ENCODE measurements at places on chromosomes 5 and 9. TPM values are rescaled to one million over a fixed set of nuclear protein-coding genes. Genes with fewer than 3 reads are reported as not detected.

DNA sequence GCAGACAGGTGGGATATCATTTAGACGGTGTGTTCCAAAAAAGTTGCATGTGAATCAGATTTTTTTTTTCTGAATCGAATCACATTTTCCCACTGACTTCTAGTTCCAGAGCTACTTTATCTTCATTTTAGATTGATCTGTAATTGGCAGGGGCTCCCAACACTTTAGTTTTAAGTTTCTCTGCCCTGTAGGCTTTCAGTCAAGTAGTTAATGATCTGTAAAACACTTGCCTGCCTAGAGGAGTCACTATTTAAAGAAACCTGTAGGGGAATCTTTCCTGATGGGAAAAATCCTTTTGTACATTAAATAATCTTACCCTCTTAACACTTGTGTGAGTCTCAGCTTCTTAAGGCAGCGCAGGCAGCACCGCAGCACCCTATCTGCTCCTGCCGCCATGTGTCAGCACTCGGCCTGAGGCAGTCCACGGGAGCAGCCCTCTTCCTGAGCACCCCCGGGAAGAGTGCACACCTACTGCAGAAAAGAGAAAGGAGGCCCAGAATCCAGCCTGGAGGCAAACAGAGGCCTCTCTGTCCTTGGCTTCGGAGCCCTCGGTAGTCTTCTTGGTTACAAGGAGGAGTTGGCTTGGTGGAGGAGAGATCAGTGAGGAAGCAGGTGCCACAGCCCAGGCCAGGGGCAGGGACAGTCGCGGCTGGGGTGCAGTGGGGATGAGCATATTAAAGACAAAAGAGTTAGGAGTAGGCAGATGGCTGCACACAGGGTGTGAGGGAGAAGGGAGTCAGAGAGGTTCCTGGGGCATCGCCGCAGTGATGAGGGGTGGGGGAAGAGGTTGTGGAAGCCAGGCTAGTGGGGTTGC, 209.3 kb downstream of the GAPVD1 start:
- no peak for DNase-seq

GRCh38 chr9:122236681-122237080, 7.9 kb upstream of the LHX6 start:
- DNase-seq, result no peak

DNA sequence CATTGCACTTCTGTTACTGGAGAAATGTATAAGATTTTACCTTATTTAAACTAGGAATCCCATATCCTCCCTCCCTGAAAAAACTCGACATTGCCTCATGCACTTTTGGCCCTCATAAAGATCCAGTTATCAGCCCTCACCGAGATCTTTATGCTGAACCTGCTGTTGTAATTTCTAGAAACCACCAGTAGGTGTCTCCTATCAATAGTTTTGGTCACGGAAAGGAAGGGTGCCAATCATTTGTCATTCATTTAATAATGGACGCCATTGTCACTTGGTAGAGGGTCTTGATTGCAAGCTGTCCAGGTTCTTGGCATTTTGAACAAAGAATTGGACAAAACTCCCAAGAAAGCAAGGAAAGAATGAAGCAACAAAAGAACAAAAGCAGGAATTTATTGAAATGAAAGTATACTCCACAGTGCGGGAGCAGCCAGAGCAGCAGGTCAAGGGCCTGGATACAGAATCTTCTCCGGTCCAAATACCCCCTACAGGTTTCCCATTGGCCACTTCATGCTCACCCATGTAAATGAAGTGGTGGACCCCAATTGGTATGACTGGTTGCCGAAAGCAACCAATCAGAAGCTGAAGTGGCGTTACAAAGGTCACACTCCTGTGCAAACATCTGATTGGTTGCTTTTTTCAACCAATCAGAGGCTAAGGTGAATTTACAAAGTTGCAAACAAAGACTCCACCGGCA, 524.3 kb downstream of the PSAT1 start:
- DNase-seq, result no peak

GRCh38 chr5:113652161-113652560, 138.7 kb downstream of the YTHDC2 start:
- DNase-seq, result no peak

- DNase-seq, result no peak
Observed at GRCh38 chr9:131595696-131596429, 50.5 kb downstream of the PRRT1B start.

DNA sequence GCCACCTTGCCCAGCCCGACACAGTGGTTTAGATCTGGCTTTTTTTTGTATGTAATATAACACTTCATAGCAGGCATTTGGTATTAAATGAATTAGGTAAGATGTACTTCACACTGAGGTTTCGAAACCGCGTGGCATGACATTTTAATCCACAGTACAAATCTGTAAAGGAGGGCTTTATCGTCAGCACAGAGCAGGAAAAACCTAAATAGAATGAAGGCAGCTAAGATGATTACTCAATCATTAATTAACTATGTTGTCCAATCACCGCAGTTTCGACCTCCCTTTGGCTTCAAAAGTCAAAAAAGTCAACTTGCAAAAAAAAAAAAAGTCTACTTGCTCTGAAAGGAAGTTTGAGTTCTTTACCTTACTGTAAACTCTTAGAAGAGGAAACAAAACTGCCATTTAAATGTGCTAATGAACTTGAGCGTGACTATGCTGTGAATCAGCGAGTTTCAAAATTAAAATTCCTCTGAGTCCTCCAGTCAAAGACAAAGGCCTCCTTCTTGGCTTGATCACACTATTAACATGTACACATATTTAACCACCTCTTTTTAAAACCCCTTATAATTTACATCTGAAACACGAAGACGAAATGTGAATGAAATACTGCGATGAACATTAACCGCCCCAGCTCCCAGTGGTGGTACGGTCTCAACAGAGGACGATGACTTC, 698 bp upstream of the SEC24A start:
- DNase-seq, result no peak

DNA sequence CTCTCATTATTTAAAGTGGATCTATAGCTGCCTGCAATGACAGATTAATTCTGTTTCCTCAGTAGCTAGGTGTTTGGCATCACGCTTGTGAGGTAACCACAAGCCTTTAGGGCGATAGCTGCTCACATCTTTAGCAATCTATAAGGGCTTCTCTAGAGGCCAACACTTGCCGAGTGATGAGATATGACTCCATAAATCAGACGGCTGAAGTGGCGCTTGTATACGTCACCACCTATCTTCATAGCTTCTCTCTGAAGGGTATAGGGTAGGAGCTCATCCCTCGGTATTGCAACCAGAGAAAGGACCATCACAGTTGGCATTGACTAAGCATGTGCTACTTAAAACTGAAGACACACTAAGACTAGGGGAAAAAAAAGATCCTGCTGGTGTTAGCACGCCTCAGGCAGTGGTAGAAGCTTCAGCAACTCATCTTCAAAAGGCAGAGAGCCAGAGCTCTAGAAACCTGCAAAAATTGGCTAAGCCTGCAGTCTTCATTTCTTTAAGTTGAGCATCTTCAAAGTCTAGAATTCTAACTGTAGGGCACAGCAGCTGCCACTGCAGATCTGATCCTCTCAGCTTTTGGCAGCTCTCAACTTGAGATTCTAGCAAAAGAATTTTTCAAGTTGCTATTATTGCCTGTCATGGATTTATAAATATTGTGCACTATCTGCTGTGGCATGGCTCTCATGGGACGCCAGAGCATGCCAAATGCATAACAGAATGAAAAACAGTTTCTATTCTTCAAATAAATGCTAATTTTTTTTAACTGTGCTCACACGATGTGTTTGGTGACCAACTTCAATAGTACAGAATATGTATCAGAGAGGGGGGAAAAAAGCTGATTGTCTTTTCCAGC, 37.5 kb downstream of the PSMB7 start:
- no peak for DNase-seq

- no peak for DNase-seq
Observed at GRCh38 chr9:89658401-89658800, 53.6 kb downstream of the GADD45G start.

- DNase-seq, result no peak
Observed at GRCh38 chr9:72210522-72210921, 61.3 kb downstream of the GDA start.

DNA sequence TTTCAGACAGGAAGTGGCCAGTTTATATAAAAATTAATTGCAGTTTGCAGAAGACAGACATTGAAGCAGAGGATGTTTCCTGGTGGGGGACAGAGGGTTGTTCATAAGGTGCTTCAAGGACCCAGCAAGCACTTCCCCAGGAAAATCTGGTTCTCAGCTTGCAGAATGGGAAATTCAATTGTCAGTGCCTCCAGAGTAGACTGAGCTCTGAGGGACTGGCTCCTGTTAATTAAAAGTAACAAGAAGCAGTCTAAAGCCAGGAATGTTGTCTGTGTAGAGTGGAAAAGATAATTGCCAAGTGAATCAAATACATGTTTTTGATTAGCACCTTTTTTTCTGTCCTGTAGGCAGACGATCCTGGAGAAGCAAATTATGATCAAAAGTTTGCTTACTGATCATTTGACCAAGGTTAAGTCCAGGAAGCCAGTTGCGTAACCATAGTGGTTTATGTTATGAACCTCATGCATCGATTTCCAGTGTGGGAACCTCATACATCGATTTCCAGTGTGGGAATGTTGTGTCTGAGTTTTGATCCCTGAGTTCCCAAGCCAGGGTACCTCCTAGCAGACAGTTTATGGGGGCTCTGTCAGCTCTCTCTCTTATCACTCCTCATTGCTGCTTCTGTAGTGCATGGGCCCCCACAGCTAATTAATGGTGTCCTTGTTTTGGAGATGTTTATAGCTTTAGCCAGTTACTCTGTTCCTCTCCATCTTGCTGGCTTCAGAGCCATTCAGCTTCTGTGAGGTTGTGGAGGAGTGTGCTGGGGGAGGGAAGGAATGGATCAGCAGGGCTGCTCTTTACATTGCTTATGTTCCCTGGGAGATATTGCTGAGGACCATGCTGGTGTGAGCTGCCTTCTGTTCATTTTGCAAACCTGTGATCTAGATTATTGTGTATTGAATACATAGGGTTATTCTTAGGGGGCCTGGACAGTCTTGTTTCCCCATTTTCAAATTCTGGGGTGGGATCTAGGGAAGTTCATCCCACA, 17.1 kb downstream of the MSANTD3 start:
- DNase-seq, result no peak

DNA sequence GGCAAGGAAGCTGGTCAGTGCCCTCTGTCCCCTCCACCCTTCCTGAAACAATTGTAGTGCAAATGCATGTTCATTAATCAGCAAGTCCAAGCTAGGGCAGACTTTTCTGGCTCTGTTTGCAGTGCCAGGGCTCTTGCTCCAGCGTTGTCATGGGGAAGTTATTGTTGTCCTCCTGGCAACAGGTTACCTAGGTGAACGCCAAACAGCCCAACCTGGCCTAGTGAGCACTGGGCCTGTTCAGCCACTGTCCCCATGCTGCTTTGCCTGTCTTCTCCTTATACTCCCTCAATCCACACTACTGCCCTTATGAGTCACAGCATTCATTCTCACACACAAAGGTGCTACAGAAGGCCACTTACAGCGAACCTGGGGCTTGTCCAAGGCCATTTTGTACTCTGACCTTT, 34.5 kb upstream of the GLIS3 start:
- DNase-seq, result no peak

- DNase-seq, result peak; percentile 50
Observed at GRCh38 chr9:130770679-130771442, 64.2 kb upstream of the ABL1 start.

GRCh38 chr5:171953860-171954701, 52.4 kb downstream of the FBXW11 start:
- DNase-seq, result no peak

- no peak for DNase-seq
Observed at GRCh38 chr5:179870403-179870903, 11.8 kb upstream of the MRNIP start.

DNA sequence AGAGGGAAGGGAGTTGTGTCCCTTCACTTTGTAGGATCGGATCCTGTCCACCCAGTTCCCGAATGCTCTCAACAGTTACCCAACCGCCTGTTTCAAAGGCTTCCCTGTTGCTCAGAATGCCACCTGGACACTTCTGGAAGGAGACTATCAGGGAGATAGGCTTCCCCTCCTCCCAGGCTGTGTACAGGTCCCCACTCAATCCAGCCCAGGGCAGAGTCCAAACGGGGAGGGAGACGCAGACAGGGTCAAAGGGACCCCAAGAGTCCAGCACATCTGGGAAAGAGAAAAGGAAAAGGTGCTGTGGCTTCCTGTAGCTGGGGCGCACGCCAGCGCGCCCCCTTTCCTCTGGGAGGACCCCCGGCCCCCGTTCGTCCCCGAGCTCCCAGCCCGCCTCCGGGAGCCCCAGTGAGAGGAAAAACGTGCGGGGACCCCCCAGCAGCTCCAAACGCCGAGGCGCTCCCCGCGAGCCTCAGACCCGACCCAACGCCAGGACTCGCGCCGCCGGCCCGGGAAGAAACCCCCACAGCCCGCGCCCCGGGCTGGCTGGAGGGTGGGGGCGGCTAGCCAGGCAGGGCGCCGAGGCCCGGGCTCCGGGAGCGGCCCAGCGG, 640 bp downstream of the SURF4 start:
- no peak for DNase-seq

- peak; percentile 32 for DNase-seq
Observed at GRCh38 chr5:176578391-176578808, 29.3 kb downstream of the CDHR2 start.

DNA sequence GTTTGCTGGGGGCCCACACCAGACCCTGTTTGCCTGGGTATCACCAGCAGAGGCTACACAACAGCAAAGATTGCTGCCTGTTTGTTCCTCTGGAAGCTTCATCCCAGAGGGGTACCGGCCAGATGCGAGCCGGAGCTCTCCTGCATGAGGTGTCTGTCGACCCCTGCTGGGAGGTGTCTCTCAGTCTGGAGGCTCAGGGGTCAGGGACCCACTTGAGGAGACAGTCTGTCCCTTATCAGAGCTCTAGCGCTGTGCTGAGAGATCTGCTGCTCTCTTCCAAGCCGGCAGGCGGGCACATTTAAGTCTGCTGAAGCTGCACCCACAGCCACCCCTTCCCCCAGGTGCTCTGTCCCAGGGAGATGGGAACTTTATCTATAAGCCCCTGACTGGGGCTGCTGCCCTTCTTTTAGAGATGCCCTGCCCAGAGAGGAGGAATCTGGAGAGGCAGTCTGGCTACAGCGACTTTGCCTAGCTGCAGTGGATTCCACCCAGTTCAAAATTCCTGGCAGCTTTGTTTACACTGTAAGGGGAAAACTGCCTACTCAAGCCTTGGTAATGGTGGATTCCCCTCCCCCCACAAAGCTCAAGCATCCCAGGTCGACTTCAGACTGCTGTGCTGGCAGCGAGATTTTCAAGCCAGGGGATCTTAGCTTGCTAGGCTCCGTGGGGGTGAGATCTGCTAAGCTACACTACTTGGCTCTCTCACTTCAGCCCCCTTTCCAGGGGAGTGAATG, 206.0 kb upstream of the TLX3 start:
- DNase-seq, result no peak

GRCh38 chr9:84404095-84404686, 63.6 kb upstream of the SLC28A3 start:
- DNase-seq, result no peak

- DNase-seq, result no peak
Observed at GRCh38 chr9:109775516-109775915, 4.5 kb upstream of the PALM2AKAP2 start.

The PKD2L2 gene
- not detected for total RNA-seq

The SCGB3A2 gene
- total RNA-seq, result not detected

The UBE2QL1 gene
- total RNA-seq, result 0.45 TPM

The CYSTM1 gene
- 7.2 TPM for total RNA-seq

The WDR38 gene
- not detected for total RNA-seq

The C5orf58 gene
- total RNA-seq, result not detected

The VCAN gene
- total RNA-seq, result 6.4 TPM

The OLFM1 gene
- not detected for total RNA-seq

The PLAA gene
- 30.1 TPM for total RNA-seq

The LOX gene
- total RNA-seq, result 0.06 TPM

The SHC3 gene
- total RNA-seq, result not detected

The BICD2 gene
- total RNA-seq, result 14.9 TPM

The SQSTM1 gene
- total RNA-seq, result 267 TPM

The GLRA1 gene
- not detected for total RNA-seq

The ACTL7A gene
- not detected for total RNA-seq

The GDNF gene
- not detected for total RNA-seq

The HACD4 gene
- 5.9 TPM for total RNA-seq

The KIF12 gene
- total RNA-seq, result not detected
